ENCODE measurements at places on chromosomes 13 and 19.
A peak's percentile ranks its signal among the peaks of the same experiment; 100 is the strongest.

- DNase-seq, result peak; percentile 58
Measured at GRCh38 chr19:3343619-3344502, 22.5 kb upstream of the NFIC start.

GRCh38 chr13:27339299-27339698, 68.7 kb downstream of the RASL11A start:
- DNase-seq, result no peak

GRCh38 chr19:16619457-16619856, 8.5 kb downstream of the MED26 start:
- no peak for DNase-seq

- DNase-seq, result peak; percentile 23
Measured at GRCh38 chr13:70723732-70724131, 615.5 kb upstream of the KLHL1 start.

DNA sequence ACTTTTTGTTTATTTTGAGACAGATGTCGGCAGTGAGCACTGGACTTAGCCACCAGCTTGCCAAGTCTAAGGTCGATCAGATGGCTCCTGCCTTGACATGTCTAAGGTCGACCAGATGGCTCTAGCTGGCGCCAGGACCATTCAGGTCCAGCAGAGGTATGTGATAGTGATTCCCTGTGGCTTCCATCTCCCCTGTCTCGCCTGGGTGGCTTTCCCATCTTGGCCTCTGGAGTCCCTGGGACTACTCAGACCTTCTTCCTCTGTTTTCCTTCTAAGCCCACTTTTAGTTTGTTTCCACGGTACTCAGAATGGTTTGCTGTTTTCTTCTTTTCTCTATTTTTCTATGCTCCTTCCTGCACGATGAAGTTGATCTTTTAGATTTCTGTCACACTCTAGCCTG, 1435.7 kb downstream of the UQCRFS1 start:
- DNase-seq, result no peak

DNA sequence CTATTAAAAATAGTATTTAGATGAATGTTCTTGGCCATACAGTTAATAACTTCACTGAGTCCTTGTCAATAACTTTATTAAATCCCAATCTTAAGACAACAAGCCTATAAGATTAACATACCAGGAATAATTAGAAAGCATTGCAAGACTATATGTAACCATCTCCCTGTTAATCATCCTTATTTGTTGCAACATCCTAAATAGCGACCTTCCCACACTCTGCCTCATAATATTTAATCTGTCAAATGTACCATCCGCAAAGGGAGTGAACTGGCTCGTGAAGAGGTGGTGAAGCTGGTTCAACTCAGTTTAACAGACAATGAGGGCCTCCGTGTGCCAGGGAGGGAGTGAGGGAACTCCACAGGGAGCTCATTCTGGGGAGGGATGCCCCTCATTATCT, 33.9 kb downstream of the KL start:
- no peak for DNase-seq

DNA sequence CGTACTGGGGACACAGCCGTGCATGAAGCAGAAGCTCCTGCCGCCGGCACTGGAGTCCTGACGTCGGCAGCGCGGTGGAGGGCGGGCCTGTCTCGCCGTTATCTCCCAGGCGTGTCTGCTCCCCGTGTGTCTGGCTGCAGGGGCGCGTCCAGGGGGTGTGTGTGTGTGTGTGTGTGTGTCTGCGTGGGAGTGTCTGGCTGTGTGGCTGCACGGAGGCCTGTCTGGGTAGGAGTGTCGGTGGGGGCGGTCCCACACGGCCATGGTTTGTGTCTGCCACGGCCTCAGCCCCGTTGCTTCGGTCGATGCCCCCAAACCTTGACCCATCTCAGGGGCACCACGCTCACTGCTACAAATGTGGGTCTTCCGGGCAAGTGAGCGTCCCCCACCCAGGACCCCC, 18.3 kb downstream of the ARID3A start:
- no peak for DNase-seq

DNA sequence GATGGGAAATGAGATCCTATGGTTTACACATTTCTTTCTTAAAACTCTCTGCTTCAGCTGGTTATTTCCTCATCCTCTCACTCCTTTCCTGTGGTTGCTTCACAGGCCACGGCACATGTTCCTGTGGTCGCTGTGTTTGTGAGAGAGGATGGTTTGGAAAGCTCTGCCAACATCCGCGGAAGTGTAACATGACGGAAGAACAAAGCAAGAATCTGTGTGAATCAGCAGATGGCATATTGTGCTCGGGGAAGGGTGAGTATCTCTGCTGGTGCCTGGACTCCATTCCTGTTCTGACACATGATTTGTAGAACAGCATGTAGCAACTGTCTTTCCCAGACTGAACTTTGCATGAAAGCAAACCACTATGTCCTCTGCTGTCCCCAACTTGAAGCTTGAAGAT, 254.2 kb downstream of the ITGBL1 start:
- peak; percentile 96 for DNase-seq

GRCh38 chr19:33456076-33456844, 65.3 kb downstream of the PEPD start:
- DNase-seq, result no peak

DNA sequence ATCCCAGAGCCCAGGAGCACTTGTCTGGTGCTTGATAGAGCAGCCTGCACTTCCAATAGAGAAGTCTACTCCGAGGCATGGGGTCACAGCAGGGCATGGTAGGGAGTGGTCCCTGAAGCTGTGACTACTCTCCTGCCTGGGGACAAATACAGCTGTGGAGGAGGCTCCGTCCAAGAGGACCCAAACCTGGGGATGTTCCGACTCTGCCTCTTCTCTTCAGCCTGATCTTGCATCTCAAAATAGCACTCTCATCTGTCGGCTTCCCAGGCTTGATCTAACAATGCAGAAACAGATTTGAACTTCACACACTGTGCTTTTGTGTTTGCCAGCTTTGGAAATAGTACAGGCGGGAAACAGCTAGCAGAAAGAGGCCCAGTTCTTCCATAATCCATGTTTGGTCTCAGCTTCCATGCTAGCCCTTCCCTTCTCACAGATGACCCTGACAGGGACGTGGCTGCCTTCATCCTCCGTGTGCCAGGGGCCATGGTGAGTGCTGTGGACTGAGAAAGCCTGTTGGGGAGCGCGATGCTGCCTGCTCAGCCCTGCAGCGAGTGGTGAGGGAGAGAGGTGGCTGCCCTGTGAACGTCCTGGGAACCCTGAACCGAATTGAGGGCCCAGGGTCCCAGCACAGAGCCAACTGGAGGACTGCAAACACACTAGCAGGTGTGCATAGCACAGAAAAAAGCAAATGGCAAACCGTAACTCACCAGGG, 150.3 kb upstream of the GPR12 start:
- DNase-seq, result no peak

DNA sequence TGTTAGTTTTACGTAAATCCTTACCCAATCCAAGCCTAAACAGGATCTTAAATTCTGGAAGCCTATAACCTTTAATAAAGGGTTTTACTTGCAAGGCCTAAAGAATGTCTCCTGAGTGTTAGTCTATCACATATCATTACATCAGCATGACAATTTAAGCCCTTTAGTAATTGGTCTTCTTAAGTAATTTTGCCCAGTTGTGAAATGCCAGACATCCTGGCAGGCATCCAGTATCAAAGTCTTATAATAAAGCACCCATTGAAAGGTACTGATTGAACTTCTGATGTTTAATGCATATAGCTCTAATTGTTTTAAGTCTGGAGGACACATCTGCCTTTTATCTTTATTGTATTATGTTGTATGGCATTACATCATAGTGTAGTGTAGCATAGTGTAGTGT, 1078.9 kb downstream of the SLITRK1 start:
- no peak for DNase-seq

GRCh38 chr13:20128459-20128931, 32.4 kb downstream of the GJA3 start:
- no peak for DNase-seq

GRCh38 chr19:15291089-15291488, 41.2 kb downstream of the BRD4 start:
- no peak for DNase-seq

DNA sequence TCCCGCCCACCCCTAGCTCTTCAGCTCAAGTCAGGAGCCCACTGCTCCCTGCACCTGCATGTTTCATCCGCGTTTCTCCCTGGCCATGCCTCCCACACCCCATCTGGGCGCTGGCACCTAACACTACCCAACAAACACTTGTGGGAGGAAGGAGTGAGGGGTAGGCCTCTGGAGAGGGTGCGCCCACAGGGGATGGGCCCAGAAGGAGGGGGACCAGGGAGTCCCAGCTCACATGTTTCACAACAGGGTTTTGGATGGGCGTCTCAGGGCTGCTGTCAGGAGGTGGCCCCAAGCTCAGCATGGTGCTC, 12.1 kb upstream of the TMEM86B start:
- DNase-seq, result no peak

DNA sequence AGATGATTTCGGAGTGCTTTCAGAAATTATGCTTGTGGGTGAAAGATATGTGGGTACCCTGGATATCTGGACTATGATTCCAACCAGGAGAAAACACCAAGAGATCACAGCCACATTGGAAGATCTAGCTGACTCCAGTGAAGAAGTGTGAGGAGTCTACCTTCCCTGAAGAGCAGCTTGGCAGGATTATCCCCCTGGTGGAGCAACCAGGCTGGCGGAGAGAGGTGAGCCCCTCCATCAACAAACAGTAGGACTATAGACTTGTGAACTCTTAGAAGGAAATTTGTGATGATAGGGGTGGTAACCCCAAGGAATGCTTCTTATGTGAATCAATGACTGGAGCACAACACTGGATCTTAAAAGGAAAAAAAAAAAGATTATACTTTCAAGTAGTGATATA, 47.8 kb upstream of the DIAPH3 start:
- DNase-seq, result no peak

- DNase-seq, result no peak
Measured at GRCh38 chr19:9065457-9066014, 21.3 kb upstream of the OR1M1 start.
